ELF-1 (cell line): ENCODE measurements at places on chromosomes 6 and 20.
A peak's percentile ranks its signal among the peaks of the same experiment; 100 is the strongest.

DNA sequence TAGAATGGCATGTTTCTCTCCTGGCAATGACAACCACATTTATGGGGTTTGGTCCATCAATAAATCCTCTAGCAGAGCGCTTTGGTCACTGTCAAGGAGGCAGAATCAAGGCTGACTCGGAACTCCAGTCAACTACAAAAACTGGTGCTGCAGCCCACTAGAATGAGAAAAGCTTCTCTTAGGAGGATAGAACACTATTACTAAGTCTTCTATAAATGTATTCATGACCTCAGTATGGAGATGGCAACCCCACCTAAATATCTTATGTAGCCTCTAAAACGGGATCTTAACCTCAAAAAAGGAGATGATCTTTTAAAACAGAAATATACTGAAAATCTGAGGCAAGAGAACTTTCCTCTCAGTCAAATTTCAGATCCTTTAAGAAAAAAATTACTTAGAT lies 68.5 kb downstream of the RALGAPA2 start:
- no peak for DNase-seq

GRCh38 chr20:4082406-4083097 lies 67.2 kb upstream of the RNF24 start:
- DNase-seq = peak; percentile 71

DNA sequence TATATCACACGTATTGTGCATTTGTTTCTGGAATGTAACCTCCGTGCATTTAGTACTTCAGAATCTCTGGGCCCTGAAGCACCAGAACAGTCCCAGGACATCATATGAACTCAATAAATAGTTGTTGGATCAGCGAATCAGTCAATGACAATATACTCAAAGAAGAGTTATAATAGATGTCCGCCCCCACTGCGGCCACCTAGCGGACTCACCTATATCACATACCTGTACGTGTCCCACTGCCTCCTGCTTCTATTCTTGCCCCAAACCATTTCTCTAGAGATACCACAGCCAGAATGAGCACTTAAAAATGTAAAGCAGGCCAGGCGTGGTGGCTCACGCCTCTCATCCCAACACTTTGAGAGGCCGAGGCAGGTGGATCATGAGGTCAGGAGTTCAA lies 73.9 kb downstream of the DCDC2 start:
- no peak for DNase-seq

DNA sequence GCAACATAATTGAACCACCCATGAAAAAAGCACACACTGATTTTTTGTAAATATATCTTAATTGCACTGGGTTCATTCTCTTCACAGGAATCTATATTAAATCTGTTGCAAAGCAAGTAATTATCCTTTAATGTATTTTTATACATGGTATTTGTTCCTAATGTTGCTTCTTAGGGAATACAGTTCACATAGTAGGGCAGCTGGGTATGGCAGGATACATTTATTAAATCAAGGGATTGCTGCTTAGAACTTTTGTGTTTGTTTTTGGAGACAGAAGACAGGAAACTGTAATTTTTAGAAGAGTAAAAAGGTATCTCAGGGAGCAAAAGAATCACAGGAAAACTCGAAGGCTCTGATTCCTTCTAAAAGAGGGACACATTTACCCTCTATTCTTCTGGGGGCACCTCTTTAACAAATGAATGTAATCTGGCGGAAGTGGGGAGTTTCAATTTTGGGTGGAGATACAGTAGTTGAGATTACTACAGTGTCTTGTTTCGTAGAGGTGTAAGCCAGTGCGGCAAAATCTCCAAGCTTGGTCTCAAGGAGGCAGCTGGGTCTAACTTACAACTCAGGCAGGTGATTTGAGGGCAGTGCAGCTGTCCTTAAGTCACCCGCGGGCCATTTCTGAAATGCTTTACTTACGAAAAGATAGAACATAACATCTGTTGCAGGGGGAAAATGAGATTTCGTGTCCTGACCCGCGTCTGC lies 812 bp upstream of the SMIM13 start:
- DNase-seq = no peak

- no peak for DNase-seq
These were observed 591.3 kb upstream of the NOX3 start for GRCh38 chr6:156046841-156047449.

DNA sequence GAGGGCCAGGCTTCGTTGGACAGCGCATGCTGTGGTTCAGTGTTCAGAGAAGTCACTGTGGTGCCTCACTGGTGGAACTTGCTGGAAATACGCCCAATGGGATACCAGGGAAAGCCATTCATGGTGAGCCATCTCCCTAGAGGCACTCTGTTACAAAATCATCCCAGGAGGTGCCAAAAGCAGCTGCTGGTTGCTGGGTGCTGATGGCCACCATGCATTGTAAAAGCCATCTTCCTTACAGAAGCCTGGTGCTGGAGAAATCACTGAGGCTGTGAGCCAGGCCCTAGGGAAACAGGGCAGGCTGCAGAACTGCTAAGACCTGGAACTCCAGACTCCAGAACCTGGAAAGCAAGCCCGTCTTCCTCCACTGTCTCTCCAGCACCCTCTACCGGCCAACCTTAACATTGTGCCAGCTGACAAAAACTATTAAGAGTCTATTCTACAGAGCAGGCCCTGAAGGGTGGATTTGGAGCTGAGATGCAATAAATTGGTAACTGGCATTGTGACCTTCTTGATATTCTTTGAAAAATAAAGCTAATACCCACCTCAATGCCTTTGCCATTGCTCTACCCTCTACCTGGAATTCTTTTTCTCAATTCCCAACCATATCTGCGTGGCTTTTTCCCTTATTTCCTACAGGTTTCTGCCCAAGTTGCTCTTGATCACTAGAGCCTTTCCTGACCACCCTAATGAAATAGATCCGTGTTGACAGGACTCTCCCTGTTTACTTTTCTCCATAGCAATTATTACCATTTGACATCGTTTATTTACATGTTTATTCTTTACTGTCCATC lies 18.5 kb downstream of the SNRPB start:
- peak; percentile 83 for DNase-seq

DNA sequence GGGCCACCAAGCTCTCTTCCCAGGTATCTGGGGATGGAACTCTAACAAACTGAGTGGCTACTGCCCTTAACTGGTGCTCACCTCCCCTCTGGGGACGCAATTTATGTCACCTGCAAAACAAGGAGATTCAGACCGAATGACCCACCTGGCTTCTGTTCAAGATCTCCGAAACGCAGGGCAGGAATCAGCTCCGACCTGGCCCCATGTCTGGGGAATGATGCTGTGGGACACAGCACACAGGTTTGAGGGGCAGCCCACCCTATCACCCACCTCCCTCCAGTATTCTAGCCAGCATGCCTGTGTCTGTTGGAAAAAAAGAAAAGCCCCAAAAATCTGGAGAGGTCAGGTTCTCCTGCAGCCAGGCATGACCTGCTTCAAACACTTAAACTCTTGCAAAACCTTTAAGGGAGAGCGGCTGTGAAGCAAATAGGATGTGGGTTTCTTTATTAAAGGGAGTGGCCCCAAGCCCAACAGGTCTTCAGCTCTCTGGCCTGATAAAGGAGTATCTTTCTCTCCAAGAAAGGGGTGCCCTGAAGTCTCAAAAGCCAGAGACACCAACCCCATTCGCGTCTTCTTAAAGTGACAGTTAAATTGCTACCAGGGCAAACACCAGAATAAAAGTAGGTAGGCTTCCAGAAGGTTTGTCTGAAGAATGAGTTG lies 6.4 kb downstream of the PREX1 start:
- DNase-seq = no peak

GRCh38 chr6:722608-723007 lies 29.7 kb upstream of the EXOC2 start:
- DNase-seq = no peak

- DNase-seq = no peak
These were observed 3.3 kb upstream of the MOG start for GRCh38 chr6:29653452-29654038.

DNA sequence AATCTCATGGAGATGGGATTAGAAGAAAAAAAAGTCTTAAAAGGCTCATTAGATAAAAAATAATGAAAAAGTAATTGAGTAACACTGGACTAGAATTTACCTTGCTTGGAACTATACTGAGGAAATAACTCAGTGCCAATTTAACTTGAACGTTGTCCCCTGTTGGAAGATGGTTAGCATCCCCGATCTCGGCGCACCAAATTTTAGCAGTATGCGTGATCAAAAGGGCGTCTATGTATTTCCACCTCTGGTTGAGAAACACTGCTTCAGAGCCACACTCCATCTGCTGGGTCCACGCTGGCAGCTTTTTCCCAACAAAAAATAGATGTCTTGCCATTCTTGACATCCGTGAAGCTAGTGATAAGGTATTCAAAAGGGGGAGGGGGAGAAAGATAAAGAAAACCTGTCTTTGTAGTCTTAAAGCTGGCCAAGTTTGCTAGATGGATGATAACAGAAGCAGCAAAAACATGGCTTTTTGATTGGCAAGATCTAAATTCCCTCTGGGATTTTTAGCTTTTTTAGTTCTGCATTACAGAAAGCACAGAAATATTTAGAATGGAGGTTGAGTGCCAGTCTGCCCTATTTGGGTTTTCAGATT lies 6.4 kb downstream of the HINT3 start:
- no peak for DNase-seq

- DNase-seq = no peak
These were observed 260.1 kb upstream of the SGK1 start for GRCh38 chr6:134577998-134578397.

- DNase-seq = no peak
These were observed 907 bp upstream of the HLA-B start for GRCh38 chr6:31357886-31358285.

DNA sequence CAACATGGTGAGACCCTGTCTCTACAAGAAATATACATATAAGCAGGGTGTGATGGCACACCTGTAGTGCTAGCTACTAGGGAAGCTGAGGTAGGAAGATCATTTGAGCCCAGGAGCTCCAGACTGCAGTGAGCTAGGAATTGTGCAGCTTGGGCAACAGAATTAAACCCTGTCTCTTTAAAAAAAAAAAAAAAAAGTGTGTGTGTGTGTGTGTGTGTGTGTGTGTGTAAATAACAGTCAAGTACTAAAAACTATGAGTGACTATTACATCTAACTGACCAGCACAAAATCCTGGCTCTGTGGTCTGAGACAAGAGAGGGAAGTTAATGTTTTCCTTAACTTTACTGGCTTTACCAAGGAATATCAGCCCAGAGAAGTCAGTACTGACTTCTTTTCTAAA lies 32.8 kb downstream of the REPS1 start:
- no peak for DNase-seq

DNA sequence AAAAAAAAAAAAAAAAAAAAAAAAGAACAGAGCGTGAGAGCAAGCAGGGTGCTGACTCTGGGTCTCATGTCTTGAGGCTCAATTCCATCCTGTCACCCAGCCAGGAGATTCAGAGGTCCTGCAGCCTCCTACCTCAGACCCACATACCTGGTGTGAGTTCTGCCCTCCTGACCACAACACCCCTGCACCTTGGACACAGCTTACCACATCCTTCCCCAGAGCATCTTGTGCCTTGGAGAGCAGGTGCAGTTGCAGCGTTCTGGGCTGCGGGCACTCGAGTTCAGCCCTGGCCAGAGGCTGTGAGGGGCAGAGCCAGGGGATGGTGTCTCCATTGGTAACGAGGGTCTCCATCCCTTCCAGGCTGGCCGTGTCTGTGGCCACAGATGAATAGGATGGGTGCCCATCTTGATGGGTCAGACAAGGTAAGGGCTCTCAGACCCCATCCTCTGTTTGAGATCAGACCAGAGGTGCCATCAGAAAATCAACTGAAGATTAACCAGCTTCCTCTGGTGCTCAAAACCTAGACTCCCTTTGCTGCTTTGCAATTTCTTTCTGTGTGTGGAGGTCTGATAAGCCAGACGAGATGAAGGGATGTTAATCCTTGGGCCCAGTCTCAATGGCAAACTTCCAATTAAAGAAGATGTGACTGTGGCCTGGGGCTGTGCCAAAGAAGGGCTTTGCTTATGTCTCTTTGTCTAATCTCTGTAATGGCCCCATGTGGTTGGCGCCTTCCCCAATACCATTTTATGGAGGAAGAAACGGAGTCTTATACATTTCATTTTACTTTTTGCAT lies 14.7 kb upstream of the ZNF831 start:
- DNase-seq = no peak

DNA sequence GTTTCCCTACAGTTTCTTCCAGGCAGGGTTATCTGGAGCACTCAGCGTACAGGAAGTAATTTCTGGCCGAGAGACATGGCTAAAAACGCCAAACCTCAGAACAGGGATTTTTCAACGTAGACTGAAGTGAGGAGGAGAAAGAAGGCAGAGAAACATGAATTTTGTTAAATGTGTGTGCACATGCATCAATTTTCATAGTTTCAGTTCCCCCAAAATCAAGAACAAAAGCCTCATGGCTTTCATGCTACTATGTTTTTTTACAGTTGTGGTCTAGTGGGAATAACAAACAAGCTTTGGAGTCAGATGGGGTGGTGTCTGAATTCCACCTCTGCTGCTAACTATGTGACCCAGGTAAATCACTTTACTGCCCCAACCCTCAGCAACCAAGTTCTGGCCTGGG lies 4.9 kb downstream of the TOMM34 start:
- DNase-seq = no peak

DNA sequence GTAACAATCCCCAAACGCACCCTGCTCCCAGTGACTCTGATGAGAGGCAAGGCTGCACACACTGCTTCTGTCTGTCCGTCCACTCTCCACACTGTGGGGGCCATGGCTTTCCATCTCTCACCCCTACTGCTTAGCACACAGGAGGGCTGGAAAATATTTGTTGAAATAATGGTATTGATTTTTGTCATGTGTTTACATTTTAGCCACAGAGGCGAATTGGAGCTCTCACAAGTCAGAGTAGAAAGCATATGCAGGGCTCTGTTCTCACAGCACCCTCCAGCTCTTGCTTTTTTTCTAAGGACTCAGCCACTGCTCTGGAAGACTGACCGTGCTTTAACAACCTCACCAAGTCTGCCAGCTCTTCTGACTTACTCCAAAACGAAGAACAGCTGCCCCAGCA lies 273.8 kb downstream of the GMDS start:
- DNase-seq = no peak

GRCh38 chr20:46575394-46575793 lies 24.9 kb upstream of the OCSTAMP start:
- no peak for DNase-seq

DNA sequence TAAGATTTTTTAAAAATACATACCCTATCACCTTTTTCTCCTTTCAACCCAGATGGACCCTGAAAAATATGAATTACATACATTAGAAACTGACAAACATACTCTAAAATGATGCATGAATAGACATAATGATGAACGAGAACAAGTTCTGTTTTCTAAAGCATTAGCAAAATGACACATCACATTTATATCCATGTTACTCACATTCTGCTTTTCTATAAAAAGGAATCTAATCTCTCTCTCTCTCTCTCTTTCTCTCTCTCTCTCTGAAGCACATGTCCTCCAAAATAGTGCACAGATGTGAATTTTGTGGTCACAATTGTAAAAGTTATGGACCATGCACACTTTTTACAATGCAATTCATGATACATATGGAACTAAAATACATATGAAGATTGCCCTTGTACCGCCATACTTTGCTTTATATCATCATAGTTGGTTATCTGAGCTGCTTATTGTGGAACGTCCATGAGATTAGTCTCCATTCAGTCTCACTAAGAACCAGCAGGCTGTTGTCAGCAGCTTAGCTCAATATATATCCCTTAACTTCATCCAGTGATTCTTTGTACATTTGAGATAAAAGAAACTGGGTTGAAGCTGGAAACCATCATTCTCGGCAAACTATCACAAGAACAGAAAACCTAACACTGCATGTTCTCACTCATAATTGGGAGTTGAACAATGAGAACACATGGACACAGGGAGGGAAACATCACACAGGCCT lies 114.2 kb downstream of the COL12A1 start:
- DNase-seq = no peak

- DNase-seq = no peak
These were observed 336.9 kb downstream of the KHDRBS2 start for GRCh38 chr6:61949161-61949560.
